ENCODE measurements at places on chromosomes 6 and 20.

DNA sequence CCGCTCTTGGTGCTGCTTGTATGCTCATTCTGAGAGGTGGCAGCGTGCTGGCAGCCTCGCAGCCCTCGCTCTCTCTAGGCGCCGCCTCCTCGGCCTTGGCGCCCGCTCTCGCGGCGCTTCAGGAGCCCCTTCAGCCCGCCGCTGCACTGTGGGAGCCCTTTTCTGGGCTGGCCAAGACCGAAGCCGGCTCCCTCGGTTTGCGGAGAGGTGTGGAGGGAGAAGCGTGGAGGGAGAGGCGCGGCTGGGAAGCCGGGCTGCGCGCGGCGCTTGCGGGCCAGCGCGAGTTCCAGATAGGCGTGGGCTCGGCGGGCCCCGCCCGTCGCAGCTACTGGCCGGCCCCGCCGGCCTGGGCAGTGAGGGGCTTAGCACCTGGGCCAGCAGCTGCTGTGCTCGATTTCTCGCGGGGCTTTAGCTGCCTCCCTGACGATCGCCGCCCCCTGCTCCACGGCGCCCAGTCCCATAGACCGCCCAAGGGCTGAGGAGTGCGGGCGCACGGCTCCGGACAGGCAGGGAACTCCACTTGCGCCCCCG lies 19.5 kb upstream of the FAM8A1 start:
- peak; percentile 69 for DNase-seq

- no peak for DNase-seq
These were observed 711 bp upstream of the C20orf141 start for GRCh38 chr20:2814076-2814475.

GRCh38 chr6:10518557-10519407 lies 2.4 kb upstream of the GCNT2 start:
- no peak for DNase-seq

DNA sequence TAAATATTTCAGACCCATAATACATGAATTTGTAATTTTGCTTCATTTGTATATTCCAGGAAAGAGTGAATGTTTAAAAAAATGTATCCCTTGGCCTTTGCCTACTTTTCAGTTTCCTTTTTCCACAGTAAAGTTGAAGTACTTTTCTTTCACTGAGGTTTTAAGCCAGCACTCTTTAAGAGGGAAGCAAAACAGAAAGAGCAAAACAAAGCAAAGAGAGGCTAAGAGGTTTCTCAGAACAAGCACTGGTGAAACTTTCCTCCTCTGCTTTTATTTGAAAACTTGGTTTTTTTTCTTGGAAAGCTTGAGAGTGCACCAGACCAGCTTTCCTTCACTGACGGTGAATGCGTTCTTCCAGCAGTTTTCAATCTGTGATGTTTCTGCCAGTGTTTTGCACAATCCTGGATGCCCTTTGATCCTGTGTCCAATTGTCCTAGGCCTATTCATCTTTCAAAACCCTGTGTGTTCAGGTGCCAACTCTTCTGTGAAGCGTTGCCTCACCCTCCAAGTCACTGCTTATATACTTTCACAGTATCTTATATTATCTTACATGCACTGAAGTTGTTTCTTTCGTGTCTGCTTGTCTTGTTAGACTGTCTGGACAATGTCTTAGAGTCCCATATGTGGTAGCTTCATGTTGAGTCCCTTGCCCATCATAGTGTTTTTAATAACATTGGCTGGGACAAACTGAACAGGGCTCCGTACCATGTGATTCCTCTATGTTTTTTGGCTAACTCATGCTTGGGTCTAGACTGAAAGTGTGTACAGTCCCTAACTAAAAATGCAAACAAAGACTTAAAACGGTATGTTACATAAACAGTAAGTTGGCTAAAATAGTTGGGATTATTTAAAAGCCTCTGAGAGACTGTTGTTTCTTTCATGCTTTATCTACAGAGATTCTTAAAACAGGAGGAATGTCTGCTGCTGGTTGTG lies 1.9 kb downstream of the RNF217 start:
- DNase-seq: peak; percentile 57

- no peak for DNase-seq
These were observed at the start of gene MLIP for GRCh38 chr6:54111341-54112045. TSS of gene MLIP (plus strand) at chr6:54111443. CDS start at chr6:54111480, 37 bp downstream.
